ENCODE measurements at places on chromosomes 3 and 15.

DNA sequence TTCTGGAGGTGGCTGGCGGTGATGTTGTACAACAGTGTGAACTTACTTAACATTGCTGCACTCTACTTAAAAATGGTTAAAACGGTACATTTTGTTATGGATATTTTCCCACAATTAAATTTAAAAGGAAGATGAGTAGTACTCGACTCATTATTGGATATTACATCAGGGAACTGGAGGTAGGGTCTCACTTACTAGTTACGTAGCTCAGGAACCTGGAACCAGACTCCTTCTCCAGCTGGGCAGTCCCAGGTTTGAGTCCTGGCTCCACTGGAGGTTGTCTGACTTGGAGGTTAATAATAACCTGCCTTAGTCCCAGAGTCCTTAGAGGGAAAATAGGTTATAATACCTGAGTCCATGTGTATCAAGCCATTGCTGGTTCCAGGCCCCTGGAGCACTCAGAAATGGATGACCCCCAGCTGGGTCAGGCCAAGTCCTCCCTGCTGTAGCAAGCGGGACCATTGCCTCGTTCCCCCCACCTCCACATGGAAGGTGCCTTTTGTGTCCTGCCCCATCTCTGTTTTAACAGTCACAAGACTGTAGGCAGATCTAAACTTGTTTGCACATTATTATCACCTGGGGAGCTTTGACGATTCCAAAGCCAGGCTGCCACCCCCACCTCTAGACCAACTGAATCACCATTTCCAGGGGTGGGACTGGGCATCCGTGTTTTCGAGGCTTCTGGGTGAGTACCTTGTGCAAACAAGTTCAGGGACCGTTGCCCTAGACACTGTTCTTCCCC, 126.6 kb downstream of the IGF1R start:
- no peak for DNase-seq

DNA sequence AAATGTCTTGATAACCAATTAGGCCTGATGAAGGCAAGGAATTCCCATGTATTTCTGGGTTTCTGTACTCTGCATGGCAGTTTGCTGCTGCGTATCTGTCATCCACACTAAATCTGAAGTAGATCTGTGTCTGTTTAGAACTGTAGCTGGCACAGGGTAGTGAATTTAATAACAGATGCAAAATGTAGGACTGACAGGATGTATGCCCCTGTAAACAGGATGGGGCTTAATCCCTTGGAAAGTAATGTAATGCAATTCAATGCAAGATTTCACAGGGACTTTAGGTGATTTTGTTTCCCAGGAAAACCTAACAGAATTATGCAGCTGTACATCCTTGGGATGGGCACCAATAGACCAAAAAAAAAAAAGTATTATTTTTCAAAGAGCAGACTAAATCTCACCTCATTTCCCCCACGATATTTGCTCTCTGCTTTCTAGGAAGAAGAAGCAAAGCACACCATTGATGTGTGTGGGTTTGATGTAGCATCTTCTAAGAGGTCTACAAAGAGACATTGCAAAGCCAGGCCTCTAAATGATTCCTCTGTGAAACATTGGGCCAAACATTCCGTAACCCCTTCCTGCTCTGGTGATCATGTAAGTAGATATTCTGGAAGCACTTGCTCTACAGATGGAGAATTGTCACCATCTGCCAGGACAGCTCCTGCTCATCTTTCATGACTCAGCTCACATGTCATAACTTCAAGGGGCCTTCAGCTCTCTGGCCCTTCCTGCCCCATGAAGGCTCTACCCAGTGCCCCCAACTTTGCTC, 464.3 kb upstream of the RGMA start:
- DNase-seq: no peak

- DNase-seq: no peak
Observed at GRCh38 chr3:111803123-111803593, 55.9 kb upstream of the PHLDB2 start.

GRCh38 chr3:195868336-195868865, 40.0 kb downstream of the TNK2 start:
- DNase-seq: no peak

DNA sequence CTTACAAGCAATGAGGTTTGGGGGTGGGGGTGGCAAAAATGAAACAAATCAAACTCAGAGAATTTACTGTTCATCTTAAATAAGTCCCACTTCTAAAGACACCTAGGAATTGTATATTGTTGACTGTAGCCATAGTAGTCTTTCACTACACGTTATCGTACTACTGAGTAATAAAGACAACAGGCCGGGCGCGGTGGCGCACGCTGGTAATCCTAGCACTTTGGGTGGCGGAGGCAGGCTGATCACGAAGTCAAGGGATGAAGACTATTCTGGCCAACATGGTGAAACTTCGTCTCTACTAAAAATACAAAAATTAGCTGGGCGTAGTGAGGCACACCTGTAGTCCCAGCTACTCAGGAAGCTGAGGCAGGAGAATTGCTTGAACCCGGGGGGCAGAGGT, 231.6 kb downstream of the CTNNB1 start:
- no peak for DNase-seq

DNA sequence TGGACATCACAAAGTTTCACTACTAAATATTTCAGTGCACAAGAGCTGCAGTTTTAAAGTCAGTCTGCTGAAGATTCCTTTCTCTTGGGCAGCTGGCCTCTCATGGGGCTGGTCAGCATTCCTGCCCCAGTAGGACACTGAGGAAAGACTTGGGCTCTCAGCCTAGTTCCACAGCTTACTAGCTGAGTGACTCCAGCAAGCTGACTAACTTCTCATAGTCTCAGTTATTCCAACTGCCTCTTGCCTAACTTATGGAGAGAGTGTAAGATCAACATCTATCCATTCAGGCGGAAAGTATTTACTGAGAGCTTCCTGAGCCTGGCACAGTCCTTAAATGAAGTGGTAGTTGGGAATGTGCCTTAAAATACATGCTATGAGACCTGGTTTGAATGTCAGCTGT, 27.0 kb downstream of the TM4SF4 start:
- no peak for DNase-seq

GRCh38 chr3:160801386-160802118, 45.5 kb downstream of the PPM1L start:
- DNase-seq: no peak

DNA sequence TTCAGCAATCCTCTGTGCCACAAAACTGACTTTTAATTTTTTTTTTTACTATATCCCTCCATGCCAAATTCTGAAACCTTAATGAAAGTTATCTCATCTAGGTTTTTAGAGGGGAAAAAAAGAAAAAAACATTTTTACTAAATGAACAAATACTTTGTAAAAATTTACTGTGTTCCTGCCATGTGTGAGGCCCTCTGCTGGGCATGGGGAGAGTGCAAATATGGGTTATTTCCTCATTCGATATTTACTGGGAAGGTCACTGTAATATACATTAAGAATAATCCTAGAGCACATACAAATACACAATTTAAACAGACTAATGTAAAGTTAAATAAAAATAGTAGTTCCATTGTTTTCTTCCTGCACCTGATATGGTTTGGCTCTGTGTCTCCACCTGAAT, 215.0 kb downstream of the GRM7 start:
- no peak for DNase-seq

DNA sequence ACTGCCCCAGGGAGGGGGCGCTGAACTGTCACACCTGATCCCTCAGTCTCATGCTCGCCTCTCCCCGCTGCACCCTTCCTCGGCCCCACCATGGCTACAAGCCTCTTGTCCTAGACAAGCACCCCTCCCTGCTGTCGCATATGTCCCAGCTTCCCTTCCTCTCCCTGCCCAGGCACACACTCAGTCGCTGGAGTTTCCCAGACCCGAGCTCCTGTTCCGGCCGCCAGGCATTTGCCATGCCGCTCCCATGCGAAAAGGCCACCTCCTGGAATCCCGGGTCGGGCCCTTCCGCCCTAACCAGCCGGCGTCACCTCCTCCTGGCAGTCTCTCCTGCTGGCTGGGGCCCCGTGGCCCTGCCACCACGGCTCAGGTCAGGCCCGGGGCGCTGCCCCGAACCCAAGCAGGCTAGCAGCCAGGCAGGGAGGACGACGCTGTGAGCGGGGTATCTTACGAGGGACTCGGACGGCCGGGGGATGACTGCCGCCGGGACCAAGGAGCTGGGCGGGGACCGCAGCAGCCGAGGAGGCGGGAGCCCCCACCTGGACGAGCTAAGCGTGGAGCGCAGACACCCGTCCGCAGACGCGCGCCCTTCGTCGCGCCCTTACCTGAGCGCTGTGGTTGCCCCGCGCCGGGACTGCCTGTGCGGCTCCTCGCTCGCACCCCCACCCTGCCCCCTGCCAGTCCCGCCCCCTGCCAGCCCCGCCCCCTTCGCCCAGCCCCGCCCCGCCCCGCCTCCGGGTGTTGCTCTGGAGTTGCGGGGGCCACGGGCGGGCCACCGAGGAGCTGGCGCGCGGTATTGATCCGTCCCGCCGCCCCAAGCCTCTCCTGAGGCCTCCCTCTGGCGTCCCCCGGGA, at the start of gene ALS2CL:
ALS2CL (minus strand) TSS at position 642 of the 854 bp plus-strand sequence. CDS start 4,239 bp downstream, outside the sequence.
- no peak for DNase-seq

- no peak for DNase-seq
Observed at GRCh38 chr3:175381685-175382084, 522.6 kb downstream of the NAALADL2 start.

- no peak for DNase-seq
Observed at GRCh38 chr3:23749609-23750008, 56.1 kb upstream of the UBE2E1 start.

DNA sequence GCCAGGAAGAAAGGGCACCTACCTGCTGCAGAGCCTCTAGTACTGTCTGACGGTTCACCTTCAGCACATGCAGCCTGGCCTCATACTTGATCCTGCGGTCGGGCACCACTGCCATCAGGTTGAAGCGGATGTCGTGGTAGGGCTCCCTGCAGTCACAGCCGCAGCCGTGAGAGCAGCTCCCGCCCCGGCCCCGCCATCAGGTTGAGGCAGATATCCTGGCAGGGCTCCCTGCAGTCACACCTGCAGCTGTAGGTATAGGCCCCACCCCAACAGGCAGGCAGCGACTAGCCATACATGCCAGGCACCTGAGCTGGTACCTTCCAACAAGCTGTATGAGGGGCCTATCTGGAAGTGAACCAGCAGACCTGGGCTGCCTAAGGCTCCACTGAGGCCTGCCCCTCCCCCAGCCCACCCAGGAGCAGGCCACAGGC, 38.7 kb downstream of the SEMA3G start:
- no peak for DNase-seq

DNA sequence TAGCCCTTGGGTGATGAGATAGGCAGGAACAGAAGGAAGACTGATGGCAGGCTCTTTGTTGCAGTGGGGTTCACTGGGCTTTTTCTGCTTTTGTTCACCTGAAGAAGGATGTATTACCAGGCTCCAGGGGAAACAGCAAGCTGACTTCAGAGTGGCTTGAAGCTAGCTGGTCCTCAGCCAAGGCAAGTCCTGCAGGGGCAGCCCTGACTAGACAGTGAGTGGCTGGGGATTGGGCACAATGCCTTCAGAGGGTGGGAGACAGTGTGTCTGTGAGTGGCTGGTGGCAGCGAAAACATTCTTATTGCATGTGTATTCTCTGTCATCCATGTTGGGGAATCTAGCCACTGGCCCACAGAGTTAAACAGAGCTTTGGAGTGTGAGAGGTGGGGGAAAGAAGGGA, 2.3 kb upstream of the TEX264 start:
- no peak for DNase-seq

- DNase-seq: no peak
Observed at GRCh38 chr15:78614021-78614420, 6.8 kb downstream of the CHRNA3 start.

DNA sequence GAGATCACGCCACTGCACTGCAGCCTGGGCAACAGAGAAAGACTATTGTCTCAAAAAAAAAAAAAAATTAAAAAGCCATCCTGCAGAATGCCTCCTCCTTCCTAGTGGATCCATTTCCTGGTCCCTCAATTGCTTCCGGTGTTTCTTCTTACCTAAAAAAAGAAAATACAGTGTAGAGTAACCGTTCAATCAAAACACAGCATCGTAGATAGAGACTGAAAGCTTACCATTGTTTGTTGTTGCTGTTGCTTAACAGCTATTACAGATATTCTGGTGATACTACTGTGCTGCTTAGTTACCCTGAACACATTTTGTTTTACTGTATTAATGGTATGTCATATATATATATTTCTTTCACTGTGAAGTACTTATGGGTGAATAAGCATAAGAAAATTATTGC, 105.5 kb upstream of the LRRFIP2 start:
- no peak for DNase-seq

Measured in head of caudate nucleus (tissue), 42 donors.